ENCODE measurements at places on chromosomes 12 and 14. TPM values are rescaled to one million over a fixed set of nuclear protein-coding genes. Genes with fewer than 3 reads are reported as not detected.
A peak's percentile ranks its signal among the peaks of the same experiment; 100 is the strongest.

Gene ISCU
- 71.6 TPM for total RNA-seq

Gene PARPBP
- total RNA-seq = 28.1 TPM

Gene HCAR2
- total RNA-seq = not detected

Gene P2RX7
- total RNA-seq = not detected

Gene ACSS3
- total RNA-seq = 0.21 TPM

Gene CEP83
- total RNA-seq = 28.3 TPM

GRCh38 chr12:58393152-58393551 lies 451.8 kb downstream of the ATP23 start:
- no peak for DNase-seq

- no peak for DNase-seq
Measured at GRCh38 chr14:39434401-39434800, 2.2 kb upstream of the FBXO33 start.

GRCh38 chr12:22518060-22518719 lies 26.2 kb downstream of the C2CD5 start:
- peak; percentile 50 for DNase-seq
